ENCODE measurements at places on chromosomes 5 and 9. TPM values are rescaled to one million over a fixed set of nuclear protein-coding genes. Genes with fewer than 3 reads are reported as not detected.

GRCh38 chr5:151491062-151491461 is 43.7 kb downstream of the SLC36A1 start:
- ATAC-seq: no peak

- ATAC-seq: no peak
These were observed 50.4 kb downstream of the MAST4 start for GRCh38 chr5:66646570-66646969.

MLLT3 gene
- total RNA-seq: 7.9 TPM

GRCh38 chr9:99591770-99592169 is 229.9 kb upstream of the NR4A3 start:
- no peak for ATAC-seq

DNAI1 gene
- total RNA-seq: not detected

GRCh38 chr5:81188962-81189361 is 44.2 kb upstream of the CKMT2 start:
- no peak for ATAC-seq

DNA sequence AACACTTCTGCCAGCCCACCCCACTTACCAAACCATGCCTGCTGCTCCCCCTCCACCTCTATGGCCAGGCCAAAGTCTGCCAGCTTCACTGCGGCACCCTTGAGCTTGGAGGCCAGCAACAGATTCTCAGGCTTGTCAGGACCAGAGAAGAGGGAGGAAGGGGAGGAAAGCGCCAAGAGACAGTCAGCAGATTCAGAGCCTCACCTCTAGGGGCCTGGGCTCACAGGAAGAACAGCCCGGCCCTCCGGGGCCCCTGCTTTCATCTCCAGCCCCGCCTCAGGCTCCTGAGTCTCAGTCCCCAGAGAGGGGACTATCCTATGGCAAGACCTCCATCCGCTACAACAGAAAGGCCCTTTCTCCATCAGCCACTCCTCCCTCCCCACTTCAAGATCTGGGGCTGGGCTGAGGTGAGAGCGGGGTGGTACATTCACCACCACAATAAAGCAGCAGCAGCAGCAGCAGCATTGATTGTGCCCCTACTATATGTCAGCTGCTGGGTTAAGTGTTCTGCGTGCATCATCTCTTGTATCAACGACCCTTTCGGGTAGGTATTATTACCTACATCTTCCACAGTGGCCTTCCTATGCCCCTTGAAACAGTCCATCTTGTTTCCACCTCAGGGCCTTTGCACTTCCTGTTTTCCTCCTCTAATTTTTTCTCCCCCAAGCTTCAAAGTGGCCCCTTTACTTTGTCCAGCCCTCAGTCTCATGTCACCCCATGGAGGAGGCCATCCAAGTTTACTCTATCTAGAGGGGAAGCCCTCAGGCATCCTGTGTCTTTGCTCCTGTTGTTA is 36.0 kb downstream of the CAMK2A start:
- ATAC-seq: no peak

DNA sequence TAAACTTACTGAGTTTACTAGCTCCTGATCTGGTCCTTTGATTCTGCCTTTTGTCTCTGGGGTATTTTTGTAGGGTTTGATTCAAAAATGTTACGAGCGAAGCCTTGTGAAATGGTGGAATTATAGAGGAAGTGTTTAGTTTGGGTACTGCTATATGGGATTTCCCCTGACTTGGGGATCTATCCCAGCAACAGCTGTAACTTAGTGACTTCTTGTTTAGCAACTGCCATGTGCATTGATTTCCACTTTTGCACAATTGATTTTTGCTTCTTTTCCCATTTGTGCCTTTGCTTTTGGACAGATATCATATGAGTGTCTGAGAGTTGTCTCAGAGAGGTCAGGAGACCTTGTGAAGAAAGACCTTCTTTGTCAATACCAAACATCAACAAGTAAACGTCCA is 248.5 kb upstream of the DAP start:
- no peak for ATAC-seq

DNA sequence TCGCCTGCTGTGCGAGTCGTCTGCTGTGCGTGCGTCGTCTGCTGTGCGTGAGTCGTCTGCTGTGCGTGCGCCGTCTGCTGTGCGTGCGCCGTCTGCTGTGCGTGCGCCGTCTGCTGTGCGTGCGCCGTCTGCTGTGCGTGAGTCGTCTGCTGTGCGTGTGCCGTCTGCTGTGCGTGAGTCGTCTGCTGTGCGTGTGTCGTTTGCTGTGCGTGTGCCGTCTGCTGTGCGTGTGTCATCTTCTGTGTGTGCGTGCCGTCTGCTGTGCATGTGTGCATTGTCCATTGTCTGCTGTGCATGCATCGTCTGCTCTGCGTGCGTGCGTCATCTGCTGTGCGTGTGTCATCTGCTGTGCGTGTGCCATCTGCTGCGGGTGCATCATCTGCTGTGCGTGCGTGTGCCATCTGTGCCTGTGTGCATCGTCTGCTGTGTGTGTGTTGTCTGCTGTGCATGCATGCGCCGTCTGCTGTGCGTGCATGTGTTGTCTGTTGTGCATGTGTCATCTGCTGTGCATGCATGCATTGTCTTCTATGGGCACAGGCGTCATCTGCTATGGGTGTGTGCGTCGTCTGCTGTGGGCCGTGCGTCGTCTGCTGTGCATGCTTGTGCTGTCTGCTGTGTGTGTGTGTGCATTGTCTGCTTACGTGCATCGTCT is 68.6 kb upstream of the IRX4 start:
- no peak for ATAC-seq

GRCh38 chr5:10502130-10502529 is 60.5 kb downstream of the ROPN1L start:
- no peak for ATAC-seq

DNA sequence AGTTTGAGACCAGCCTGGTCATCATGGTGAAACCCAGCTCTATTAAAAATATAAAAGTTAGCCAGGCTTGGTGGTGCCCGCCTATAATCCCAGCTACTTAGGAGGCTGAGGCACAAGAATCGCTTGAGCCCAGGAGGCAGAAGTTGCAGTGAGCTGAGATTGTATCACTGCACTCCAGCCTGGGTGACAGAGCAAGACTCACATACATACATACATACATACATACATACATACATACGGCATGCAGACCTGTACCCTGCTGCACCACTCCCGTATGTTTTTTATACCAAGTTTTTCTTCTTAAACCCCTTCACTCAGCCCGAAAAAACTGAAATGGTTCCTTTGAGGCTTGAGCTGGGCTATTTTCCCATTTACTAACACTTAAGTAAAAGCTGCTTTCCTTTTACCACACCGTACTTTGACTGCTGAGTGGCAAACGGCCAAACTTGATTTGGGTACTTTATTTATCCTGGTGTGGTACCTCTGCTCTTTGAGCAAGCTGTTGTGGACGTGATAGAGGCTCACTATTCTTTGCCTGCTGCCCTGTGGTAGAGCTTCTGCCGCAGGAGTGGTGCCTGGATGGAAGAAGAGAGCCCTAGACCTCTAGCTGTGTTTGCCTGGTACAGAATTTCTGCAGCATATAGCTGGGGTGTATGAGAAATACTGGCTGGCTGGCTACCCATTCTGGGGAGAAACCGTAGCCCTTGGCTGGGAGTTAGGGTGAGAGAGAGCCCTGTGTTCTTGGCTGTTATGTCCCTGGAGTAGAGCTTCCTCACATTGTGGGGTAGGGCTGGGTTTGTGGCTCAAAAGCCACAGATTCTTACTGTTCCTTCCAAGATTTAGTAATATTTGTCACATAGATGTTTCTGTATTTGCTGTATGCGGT is 19.4 kb downstream of the IPO11 start:
- ATAC-seq: no peak

- ATAC-seq: no peak
These were observed 73.4 kb downstream of the HABP4 start for GRCh38 chr9:96523374-96523773.

MAP1B gene
- total RNA-seq: 8.4 TPM

FBLL1 gene
- not detected for total RNA-seq

GRCh38 chr9:21381448-21382339 is 3.5 kb downstream of the IFNA2 start:
- no peak for ATAC-seq

PDE8B gene
- total RNA-seq: 0.12 TPM

PCDHB12 gene
- total RNA-seq: 0.72 TPM

- ATAC-seq: peak; percentile 81
These were observed 100.6 kb upstream of the ADAMTS19 start for GRCh38 chr5:129359450-129359849.

NDUFAF2 gene
- 26.5 TPM for total RNA-seq

DNA sequence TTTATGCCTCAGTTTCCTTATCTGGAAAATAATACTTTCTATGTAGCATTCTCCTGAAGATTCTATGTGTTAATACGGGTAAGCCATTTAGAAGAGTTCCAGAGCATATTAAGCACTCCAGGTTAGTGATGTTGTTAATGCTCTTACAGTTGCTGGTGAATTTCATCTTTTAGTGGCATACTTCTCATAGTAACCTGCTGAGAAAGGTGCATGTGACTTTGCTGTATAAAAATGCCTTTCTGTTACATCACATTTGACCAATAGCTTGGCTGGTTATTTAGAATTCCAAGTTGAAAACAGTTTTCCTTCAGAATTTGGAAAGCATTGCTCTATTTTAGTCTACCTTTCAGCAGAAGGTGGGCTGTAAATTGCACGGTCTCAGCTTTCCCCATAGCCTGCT is 27.2 kb downstream of the GCNT1 start:
- no peak for ATAC-seq

DNA sequence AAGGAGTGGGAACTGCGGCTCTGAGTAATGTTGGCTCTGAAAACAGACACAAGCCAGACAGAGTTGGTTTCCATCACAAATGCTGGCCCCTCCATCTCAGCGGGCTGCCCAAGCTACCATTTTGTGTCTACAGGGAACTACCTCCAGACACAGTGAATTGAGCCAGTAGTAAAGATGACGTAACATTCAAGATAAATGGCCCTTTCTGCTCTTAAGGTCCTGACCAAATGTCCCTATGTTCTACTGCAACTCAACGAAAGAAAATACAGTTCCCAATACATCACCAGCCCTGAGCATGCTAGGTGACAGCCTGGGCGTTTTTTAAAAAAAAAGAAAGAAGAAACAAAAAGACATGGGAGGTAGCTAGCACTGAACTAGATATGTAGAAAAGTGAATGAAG is 227.8 kb upstream of the RASEF start:
- ATAC-seq: no peak

DNA sequence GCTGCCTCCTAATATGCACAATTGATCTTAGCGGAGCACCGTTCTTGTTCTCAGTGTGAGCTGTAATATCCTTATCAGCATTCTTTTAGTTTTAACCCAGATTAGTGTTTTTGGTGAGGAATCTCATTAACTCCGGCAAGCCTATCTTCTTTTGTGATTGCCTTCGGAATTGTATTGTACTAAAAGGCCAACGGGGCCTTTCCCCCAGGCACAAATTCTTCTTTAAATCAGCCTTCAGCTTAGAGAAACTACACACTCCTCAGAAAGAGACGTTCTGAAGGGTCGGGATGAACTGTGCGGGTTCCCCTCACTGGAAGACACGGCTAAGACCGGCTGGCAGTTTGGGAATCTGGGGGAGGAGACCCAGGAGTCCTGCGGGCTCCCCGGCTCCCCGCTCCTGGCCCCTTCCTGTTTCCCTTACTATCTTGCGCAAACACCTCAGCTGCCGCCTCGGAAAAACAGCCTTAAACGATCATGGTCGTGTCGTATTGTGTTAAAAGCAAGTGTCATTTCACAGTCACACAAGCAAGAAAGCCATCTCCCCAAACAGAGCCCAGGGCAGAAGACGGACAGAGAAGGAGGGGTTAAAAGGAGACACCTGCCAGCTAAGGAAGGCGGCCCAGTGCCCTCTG is 353.1 kb upstream of the IRX2 start:
- ATAC-seq: no peak

DNA sequence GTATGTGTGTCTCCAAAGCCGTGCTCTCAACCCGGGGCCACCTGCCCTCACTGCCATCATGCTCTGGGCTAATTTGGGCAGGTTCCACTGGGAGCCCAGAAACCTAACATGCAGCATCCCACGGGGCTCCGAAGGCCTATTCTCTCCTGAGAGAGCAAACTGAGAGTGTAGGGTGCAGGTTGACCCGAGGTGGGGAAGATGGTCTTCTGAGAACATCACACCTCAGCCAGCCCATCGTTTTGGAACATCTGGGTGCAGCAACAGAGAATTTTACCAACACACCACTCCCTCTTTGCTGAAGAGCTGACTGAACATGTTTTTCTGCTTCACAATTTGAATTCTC is 294.6 kb upstream of the TUT7 start:
- no peak for ATAC-seq
